NCI-H1436 treated with DMSO at 0.1 percent for 48 hours (cell line): ENCODE measurements at places on chromosomes 11 and 22.

- no peak for DNase-seq
Measured at GRCh38 chr22:50683086-50683993, 10.7 kb downstream of the SHANK3 start.

GRCh38 chr22:23632178-23632577 is at the start of gene DRICH1:
TSS of gene DRICH1 (minus strand) at chr22:23632321. CDS start at chr22:23632023, 298 bp downstream.
- no peak for DNase-seq

DNA sequence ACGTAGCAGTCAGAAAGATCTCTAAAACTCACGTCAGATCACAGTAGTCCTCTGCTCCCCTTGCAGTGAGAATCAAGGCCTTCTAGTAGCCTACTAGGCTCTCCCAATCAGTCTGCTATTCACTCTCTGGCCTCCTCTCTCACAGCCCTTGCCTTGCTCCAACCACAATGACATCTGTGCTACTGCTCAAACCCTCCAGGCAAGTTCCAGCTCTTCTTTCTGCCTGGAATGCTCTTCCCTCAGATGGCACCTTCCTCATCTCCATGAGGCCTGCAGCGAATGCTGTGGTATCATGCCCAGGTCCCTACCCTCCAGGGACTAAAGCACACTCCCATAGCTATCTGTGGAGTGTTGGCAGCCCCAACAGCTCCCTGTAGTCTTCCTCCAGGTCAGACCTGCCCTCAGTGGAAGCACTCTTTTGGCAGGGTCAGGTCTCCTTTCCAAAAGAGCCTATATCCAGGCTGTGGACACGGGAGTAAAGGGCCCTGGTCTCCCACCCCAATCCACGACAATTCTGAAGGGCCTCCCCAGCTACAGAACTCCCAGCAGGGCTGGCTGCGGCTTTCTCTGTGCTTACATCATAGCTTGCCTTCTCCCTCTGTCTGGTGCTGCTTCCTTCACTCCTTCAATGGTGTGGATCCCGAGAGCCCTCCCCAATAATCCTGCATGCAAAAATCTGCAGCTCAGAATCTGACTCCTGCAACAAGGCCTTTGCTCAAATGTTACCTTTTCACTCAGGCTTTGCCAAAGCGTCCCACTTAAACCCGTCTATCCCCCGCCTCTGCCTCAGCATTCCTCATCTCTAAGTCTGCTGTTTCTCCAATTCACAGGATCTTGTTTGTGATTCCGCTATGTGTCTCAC is 8.9 kb downstream of the HIRA start:
- no peak for DNase-seq

- DNase-seq, result no peak
Measured at GRCh38 chr22:27123880-27124279, 466.5 kb downstream of the MIAT start.

DNA sequence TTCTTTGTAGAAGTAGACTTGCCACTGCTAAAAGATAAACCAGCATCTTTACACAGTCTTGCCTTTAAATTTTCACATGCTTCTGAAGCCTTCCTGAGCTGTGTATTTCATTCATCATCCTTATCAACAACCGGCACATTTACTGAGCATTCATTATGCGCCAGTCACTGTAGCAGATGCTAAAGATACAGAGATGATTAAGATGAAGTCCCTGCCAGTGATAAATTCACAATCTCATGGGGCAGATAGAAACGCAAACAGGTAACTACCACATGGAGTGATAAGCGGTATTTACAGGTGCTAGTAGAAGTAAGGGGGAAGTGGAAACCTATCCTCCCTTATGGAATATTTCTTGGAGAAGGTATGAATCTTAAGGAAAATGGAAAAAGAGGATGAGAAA is 67.2 kb downstream of the PRCP start:
- no peak for DNase-seq

GRCh38 chr11:83159902-83160865 is 3.3 kb downstream of the PCF11 start:
- no peak for DNase-seq

GRCh38 chr22:44698531-44699421 is 3.2 kb upstream of the PRR5 start:
- no peak for DNase-seq

- DNase-seq, result no peak
Measured at GRCh38 chr11:72316984-72317383, 73.0 kb upstream of the PHOX2A start.

- no peak for DNase-seq
Measured at GRCh38 chr22:24473284-24473683, 21.8 kb upstream of the UPB1 start.

DNA sequence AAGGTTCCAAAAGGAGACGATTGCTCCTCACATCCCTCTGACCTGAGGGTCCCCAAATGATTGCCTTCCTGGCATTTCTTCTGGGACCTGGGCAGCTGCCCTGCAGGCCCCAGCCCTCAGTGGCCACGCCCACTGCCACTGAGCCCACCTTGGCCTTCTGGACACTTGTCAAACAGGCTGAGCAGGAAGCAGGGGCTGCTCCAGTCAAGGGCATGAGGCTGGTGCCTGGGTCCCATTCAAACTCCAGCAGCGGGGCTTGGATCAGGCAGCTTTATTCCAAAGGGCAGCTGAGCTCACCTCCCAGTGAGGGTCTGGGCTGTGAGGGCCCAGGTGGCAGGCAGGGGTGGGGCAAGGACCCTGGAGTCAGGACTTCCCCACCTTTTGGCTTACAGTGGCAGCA is 13.6 kb downstream of the KCTD17 start:
- no peak for DNase-seq
